ENCODE measurements at places on chromosomes 2 and 18. TPM values are rescaled to one million over a fixed set of nuclear protein-coding genes. Genes with fewer than 3 reads are reported as not detected.

- no peak overlapping the region for H3K27ac ChIP-seq
- no peak for DNase-seq
These were observed 176.8 kb upstream of the LRP1B start for GRCh38 chr2:142307616-142308115.

DNA sequence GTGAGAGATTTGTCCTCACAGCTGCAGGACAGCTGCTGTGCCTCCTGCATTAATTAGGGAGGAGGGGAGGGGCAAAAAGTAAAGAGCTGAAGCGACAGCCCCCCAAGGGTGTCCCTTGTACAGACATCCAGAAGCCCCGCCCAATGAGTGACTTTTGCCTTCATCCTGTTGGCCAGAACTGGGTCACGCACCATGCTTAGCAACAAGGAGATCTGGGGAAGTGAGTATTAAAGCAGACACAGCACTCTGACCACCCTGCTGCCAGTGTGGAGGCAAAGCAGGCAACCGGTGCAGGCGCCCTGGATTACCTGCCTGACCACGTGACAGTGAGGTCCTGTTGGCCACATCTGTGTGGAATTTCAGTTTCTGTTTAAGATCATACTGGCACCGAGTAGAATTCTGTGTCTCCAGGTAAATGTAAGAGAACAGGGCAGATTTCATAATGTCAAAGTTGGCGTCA lies 21.5 kb upstream of the BIN1 start:
- no peaks in the 10 kb centered on the region for H3K36me3 ChIP-seq
- H3K27ac ChIP-seq: no peak overlapping the region
- H3K4me1 ChIP-seq: no peaks in the 10 kb centered on the region
- peak; percentile 61 for DNase-seq

DNA sequence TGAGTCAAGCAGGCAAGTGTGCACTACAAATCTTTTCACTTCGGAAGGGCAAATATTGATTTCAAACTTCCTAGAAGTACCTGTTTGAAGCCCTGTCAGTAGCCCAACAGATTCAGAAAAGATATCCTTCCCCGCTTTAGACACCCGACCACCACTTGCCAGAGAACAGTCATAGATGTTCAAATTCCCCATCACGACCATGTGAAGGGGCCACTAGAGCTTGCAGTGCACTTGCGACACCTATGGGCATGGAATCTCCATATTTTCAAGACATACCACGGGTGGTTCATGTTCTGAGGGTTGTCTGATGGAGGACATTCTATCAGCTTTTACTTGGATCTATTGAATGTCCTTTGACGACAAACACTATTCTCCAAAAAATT lies 23.8 kb downstream of the GNLY start:
- H3K36me3 ChIP-seq: no peaks in the 10 kb centered on the region
- no peak overlapping the region for H3K27ac ChIP-seq
- no peaks in the 10 kb centered on the region for H3K4me1 ChIP-seq
- H3K4me3 ChIP-seq: no peak overlapping the region
- H3K27me3 ChIP-seq: no peaks in the 10 kb centered on the region

GRCh38 chr2:160394153-160394552 lies 99.5 kb downstream of the RBMS1 start:
- H3K36me3 ChIP-seq: no peaks in the 10 kb centered on the region
- H3K4me1 ChIP-seq: peaks cover 4% of the 10 kb centered on the region
- H3K27ac ChIP-seq: no peak overlapping the region
- no peaks in the 10 kb centered on the region for H3K27me3 ChIP-seq

GRCh38 chr2:204638471-204639194 lies 93.4 kb downstream of the PARD3B start:
- no peaks in the 10 kb centered on the region for H3K27me3 ChIP-seq
- no peak for DNase-seq
- H3K4me3 ChIP-seq: no peak overlapping the region
- no peaks in the 10 kb centered on the region for H3K4me1 ChIP-seq
- H3K36me3 ChIP-seq: no peaks in the 10 kb centered on the region

DSC1 gene
- not detected for polyA plus RNA-seq

DNA sequence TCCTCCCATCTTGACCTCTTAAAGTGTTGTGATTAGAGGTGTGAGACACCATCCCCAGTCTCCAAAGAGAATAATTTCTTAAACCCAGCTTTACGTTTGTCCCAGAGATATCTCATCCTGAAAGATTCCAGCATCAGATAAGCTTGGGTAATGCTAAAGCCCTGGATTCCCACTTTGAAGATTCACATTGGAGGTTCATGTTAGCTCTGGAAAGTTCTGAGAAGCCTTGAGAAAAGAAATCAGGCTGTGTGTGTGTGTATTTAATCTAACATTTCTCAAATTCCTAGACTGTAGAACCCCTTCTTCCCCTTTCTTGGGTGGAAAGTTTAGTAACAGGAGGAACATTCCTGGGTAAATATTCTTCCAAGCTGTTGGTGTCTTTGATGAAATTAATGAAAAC lies 18.0 kb downstream of the ZNF532 start:
- H3K27ac ChIP-seq: no peak overlapping the region
- 0 out of 2 replicates have a peak, but pooled peaks cover 2% of the 10 kb centered on the region for H3K4me1 ChIP-seq
- H3K27me3 ChIP-seq: no peaks in the 10 kb centered on the region
- H3K36me3 ChIP-seq: peaks cover 86% of the 10 kb centered on the region

- no peaks in the 10 kb centered on the region for H3K27me3 ChIP-seq
- DNase-seq: no peak
- H3K36me3 ChIP-seq: peaks cover 15% of the 10 kb centered on the region
- H3K27ac ChIP-seq: no peak overlapping the region
- H3K4me3 ChIP-seq: no peak overlapping the region
These were observed 12.6 kb downstream of the RNF149 start for GRCh38 chr2:101295895-101296294.

DNA sequence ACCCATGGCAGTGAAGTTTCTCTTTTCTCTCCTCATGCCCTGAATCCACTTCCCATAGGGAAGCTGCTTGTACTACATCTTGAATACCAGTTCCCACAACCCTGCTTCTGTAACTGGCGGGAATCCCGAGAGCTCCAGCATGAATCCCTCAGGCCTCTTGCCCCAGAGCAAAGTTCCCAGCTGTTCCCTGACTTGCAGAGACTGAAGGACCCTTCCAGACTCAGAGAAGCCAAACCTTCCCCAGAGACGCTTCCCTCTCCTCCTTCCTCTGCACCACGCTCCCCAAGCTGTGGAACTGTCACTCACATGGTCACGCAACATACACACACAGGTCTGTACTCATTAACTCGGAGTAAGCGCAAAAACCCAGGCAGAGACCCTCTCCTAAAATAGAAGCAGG lies 26.4 kb downstream of the TRAPPC12 start:
- no peaks in the 10 kb centered on the region for H3K27me3 ChIP-seq
- H3K4me1 ChIP-seq: no peaks in the 10 kb centered on the region
- no peak overlapping the region for H3K4me3 ChIP-seq
- no peak for DNase-seq
- no peak overlapping the region for H3K27ac ChIP-seq
- peaks cover 15% of the 10 kb centered on the region for H3K36me3 ChIP-seq

ASB18 gene
- not detected for polyA plus RNA-seq

- H3K4me1 ChIP-seq: peaks cover 7% of the 10 kb centered on the region
- no peak for DNase-seq
- peaks cover 19% of the 10 kb centered on the region for H3K27me3 ChIP-seq
- peak overlapping the region; percentile 88 for H3K4me3 ChIP-seq
- H3K27ac ChIP-seq: no peak overlapping the region
These were observed 1.2 kb downstream of the ST3GAL5 start for GRCh38 chr2:85887566-85888019.

GRCh38 chr18:6118080-6118479 lies 222.8 kb upstream of the TMEM200C start:
- no peaks in the 10 kb centered on the region for H3K27me3 ChIP-seq
- H3K27ac ChIP-seq: no peak overlapping the region
- no peak overlapping the region for H3K4me3 ChIP-seq

FTCDNL1 gene
- 0.41 TPM for polyA plus RNA-seq

DNA sequence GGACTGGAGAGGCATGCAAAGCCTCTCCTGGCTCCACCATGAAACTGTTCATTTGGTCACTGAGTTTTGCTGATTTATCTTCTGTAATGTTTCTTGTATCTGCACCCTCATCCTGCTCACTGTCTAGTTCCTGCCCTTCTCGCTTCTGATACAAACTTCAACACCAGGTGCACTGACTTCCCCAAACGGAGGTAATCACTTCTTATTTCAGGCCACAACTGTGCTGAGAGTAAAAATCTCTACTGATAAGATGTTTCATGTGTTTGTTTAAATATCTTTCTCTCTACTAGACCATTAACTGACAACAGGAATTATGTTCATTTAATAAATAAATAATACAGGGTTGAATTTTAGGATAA lies 10.9 kb upstream of the NT5C1B start:
- H3K36me3 ChIP-seq: no peaks in the 10 kb centered on the region
- no peaks in the 10 kb centered on the region for H3K27me3 ChIP-seq
- no peaks in the 10 kb centered on the region for H3K4me1 ChIP-seq
- no peak for DNase-seq
- H3K4me3 ChIP-seq: no peak overlapping the region

DNA sequence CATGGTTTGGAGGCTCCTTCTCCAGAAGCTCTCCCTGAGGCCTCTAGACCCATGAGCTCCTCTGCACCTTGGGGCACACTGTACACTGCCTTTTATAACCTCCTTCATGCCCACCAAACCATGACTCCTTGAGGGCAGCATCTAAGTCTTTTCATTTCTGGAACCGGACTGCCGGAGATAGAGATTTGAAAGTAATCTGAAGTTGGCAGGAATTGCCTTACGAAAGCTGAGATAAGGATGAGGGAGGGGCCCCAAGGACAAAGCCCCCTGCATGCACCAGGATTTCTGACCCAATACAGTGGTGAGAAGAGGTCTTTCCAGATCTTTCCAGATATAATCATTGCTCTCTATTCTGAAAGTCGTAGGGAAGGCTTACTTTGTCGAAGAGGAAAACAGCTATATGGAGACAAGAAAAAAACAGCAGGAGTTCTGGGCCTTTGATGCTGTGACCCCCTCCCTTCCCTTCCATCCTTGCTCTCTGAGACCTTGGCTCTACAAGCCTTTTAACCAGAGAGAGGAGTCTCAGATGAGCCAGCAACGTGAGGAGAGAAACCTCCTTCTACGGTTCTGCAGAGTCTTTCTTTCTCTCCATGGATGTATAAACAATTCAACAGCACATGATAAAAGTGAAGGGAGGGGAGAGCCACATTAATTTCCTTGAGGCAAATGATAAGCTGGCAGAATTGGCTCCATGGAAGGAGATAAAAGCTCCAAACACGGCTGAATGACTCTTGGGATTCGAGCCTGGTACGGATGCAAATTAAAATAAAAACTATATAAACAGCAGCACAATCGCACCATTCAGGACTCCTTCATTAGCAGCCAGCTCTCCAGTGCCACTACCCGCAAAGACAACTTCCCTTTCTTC lies 88.0 kb upstream of the RTN4 start:
- H3K36me3 ChIP-seq: no peaks in the 10 kb centered on the region
- H3K27ac ChIP-seq: no peak overlapping the region
- DNase-seq: no peak
- H3K27me3 ChIP-seq: no peaks in the 10 kb centered on the region
- no peak overlapping the region for H3K4me3 ChIP-seq
- peaks cover 26% of the 10 kb centered on the region for H3K4me1 ChIP-seq

- H3K27ac ChIP-seq: no peak overlapping the region
- DNase-seq: no peak
- H3K36me3 ChIP-seq: no peaks in the 10 kb centered on the region
- H3K4me3 ChIP-seq: no peak overlapping the region
- no peaks in the 10 kb centered on the region for H3K4me1 ChIP-seq
These were observed 19.0 kb upstream of the KLF7 start for GRCh38 chr2:207184768-207185167.

DNA sequence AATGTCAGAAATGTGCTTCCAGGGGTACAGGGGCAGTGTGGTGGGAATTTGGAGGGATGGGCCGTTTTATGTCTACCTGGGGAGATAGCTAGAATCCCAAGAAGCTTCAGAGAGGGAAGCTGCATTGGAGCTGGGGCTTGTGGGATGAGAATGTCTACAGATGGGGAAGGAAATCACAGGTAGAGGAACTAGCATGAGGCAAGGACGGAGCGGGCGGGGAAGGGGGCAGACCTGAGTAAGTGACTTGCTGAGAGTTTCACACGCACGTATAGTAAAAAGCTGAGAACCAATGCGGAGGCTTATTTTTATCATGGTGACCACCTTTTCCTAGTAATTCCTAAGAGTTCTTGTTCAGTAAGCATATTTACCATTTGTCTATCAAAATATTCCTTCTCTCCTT lies 6.3 kb downstream of the C2orf80 start:
- peaks cover 11% of the 10 kb centered on the region for H3K4me1 ChIP-seq
- peak; percentile 60 for DNase-seq
- H3K36me3 ChIP-seq: no peaks in the 10 kb centered on the region
- H3K27me3 ChIP-seq: no peaks in the 10 kb centered on the region

GALR1 gene
- polyA plus RNA-seq: 0.09 TPM

CREG2 gene
- polyA plus RNA-seq: 2.0 TPM

DNA sequence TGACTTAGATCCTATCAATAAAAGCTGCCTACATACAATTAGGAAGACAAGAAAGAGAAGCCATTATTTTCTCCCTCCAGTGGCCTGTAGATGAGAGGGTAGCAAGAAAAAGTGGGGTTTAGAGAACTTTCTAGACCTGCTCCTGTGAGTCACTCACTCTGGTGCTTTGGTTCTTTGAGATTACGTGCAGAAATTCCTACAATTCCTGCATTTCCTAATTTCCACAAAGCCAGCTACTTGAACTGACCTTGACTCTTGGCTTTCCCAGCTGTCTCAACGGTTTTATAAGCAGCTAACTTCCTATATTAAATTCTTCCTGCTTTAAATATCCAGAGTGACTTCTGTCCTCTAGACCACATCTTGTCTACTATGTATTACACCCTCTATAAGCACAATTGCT lies 899.5 kb upstream of the KLHL29 start:
- no peak for DNase-seq
- no peak overlapping the region for H3K4me3 ChIP-seq
- peaks cover 2% of the 10 kb centered on the region for H3K27me3 ChIP-seq
- H3K4me1 ChIP-seq: no peaks in the 10 kb centered on the region
- no peaks in the 10 kb centered on the region for H3K36me3 ChIP-seq
- no peak overlapping the region for H3K27ac ChIP-seq

- H3K36me3 ChIP-seq: no peaks in the 10 kb centered on the region
- no peaks in the 10 kb centered on the region for H3K27me3 ChIP-seq
- peak overlapping the region; percentile 86 for H3K27ac ChIP-seq
- H3K4me1 ChIP-seq: peaks cover 41% of the 10 kb centered on the region
These were observed 28.8 kb downstream of the TUBB6 start for GRCh38 chr18:12336887-12337286.

THUMPD2 gene
- polyA plus RNA-seq: 8.6 TPM

DSC2 gene
- 2.5 TPM for polyA plus RNA-seq

GRCh38 chr2:172278667-172279066 lies 148.7 kb upstream of the ITGA6 start:
- no peak overlapping the region for H3K4me3 ChIP-seq
- no peak overlapping the region for H3K27ac ChIP-seq
- H3K4me1 ChIP-seq: 0 out of 2 replicates have a peak, but pooled peaks cover 3% of the 10 kb centered on the region
- DNase-seq: no peak
- H3K36me3 ChIP-seq: no peaks in the 10 kb centered on the region
- H3K27me3 ChIP-seq: no peaks in the 10 kb centered on the region

GNAL gene
- polyA plus RNA-seq: 13.5 TPM
